ENCODE measurements at places on chromosomes 6 and 20. TPM values are rescaled to one million over a fixed set of nuclear protein-coding genes. Genes with fewer than 3 reads are reported as not detected.

GRCh38 chr6:163490826-163491577 is 76.5 kb downstream of the QKI start:
- DNase-seq = no peak

- DNase-seq = peak; percentile 41
These were observed 13.1 kb upstream of the APMAP start for GRCh38 chr20:25005661-25006060.

GRCh38 chr6:40871424-40871823 is 167.6 kb downstream of the UNC5CL start:
- no peak for DNase-seq

- peak; percentile 47 for DNase-seq
These were observed 16.7 kb upstream of the ENTPD6 start for GRCh38 chr20:25178563-25179438.

GRCh38 chr20:44153636-44154043 is 33.3 kb downstream of the JPH2 start:
- no peak for DNase-seq

Gene MATN4
- 0.35 TPM for total RNA-seq

Gene EYS
- total RNA-seq = 0.47 TPM

Gene SLA2
- total RNA-seq = 0.68 TPM

Data from endodermal cell (in vitro differentiated cells).